ENCODE measurements at places on chromosomes 16 and 17.

GRCh38 chr17:49224198-49224996 is 6.2 kb downstream of the PHOSPHO1 start:
- ATAC-seq: peak; percentile 44

DNA sequence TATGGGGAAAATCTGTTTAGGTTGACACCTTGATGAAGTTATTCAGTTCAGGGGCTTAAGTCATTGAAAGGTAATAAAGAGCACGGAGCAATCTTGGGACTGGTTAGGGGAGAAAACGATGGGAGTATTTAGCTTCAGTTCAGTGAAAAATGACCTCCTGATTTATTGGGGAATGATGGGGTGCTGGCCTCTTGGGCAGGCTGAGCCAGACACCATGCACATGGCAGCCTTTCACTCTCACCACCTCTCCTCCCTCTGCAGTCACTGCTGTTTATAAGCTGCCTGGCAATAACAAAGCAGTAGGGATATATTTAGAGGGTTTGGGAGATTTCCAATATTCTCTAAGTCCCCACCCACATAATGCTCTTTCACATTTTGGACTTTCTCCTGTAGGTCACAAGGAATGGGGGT is 140.5 kb upstream of the HS3ST2 start:
- no peak for ATAC-seq

DNA sequence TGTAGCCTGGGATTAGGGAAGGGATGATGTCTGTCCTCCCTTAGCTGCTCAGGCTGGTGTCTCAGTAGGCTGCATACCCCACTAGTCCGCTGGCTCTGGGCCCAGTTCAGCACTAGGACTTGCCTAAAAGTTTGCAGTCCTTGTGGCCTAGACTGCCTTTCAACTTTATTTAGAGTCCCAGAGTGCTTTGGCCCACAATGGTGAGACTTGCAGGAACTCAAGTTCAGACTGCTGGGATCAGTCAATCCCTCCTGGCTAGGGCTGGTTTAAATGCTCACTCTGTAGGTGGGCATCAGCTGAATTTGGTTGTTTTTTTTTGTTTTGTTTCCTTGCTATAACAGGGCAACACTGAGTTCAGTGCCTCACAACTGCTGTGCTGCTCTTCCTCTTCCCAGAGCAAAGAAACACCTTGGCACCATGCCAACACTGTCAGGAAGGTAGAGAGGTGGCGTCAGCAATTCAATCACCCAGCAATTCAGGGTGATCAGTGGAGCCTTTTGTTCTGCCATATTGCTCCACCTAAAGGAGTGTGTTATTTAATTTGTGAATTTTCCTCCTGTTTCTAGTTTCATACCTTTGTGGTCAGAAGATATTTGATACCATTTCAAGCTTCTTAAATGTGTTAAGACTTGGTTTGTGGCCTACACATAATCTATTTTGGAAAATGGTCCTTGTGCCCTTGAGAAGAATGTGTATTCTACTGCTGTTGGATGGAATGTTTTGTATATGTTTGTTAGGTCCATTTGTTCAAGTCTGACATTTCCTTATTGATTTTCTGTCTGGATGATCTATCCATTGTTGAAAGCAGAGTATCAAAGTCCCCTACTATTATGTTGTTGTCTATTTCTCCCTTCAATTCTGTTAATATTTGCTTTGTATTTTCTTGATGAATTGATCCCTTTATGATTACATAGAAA is 284.0 kb upstream of the PMFBP1 start:
- no peak for ATAC-seq

GRCh38 chr16:60703096-60703495 is 1333.1 kb downstream of the CDH8 start:
- no peak for ATAC-seq

DNA sequence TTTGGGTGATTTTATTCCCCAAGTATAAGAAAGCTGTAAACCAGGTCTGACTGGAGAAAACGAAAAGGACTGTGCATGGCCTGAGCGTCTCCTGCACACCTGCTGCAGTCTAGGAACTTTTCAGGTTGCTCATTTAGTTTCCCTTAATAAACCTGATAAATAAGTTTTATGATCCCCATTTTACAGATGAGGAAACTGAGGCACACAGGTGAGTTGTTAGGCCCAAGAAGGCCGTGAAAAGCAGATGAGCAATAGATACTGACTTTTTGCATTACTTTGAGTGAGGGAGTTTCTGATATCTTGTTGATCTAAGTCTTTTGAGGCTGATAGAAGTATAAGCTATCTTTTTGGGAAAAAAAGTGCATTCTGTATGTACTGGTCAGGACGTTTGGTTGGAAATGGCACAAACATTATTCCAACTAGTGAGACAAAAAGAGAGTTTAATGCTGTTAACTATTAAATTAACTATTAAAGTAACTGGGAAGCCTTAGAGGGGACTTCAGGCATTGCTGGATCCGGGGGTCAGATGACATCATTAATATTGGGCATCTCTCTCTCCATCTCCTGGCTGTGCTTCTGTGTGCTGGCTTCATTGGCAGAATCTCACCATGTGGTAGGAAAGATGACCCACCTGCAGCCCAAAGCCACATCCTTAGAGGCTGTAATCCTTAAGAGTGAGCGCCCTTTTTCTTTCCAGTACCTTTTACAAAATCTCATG is 163.4 kb downstream of the CMIP start:
- ATAC-seq: no peak

DNA sequence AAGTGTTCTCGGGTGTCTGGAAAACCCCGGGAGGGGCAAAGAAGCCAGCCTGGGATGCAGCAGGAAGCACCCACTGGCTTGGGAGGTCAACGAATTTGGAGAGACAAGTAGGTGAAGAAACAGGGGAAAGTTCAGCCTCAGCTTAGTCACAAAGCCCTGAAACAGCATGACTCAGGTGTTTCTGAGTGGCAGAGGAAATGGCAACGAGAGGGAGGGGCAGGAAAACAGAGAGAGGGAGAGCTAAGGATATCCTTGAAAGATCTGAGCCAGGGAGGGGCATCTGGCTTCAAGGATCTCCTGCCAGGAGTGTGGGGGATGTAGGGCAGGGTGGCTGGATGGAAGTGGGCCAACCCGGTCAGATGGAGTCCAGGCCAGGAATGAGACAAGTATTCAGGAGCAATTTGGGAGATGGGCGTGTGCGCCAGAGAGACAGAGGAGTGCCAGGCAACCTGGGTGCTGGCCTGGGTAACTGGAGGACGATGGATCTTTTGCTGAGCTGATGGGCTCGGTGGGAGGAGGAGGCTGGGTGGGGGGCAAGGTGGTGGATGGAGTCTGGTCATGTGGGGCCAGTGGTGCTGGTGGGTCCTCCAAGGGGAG is 27.2 kb downstream of the ABCC3 start:
- ATAC-seq: no peak
